Progenitor cell of endocrine pancreas (in vitro differentiated cells): ENCODE measurements at places on chromosomes 6 and 20.

DNA sequence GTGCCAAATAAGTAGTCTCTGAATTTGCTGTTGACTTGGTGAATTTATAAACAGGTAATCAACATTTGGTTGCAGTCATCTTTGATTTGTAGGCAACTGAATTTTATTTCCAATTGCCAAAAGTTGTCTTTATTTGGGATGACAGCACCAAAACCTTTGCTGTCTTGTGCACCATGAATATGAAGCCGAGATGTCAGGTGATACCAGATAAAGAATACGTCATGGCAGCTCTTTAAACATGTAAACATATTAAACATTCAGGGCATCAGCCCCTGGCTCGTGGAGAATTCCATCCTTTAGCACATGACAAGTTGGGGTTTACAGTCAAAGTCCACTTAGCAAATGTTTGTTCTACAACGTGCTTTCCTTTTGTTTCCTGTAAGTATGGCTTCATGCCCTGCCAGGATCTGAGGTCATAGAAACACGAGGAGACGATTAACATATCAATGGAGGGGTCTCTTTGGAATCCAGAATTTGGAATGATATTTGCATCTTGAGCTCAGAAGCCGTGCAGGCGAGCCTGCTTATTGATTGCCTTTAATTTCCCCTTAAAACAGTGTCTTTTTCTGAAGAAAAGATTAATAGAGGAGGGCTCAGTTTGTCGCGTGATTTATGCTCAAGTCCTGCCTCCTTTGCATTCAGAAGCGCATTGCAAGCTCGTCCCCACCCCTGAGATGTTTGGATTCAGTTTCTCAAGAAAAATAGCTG lies 170.2 kb upstream of the ZNF217 start:
- no peak for DNase-seq

GRCh38 chr20:45920462-45921336 lies 8.7 kb upstream of the PLTP start:
- no peak for DNase-seq

- no peak for DNase-seq
These were observed 4.4 kb downstream of the AMD1 start for GRCh38 chr6:110878751-110879522.

GRCh38 chr6:2021713-2022125 lies 223.7 kb downstream of the GMDS start:
- DNase-seq, result no peak

DNA sequence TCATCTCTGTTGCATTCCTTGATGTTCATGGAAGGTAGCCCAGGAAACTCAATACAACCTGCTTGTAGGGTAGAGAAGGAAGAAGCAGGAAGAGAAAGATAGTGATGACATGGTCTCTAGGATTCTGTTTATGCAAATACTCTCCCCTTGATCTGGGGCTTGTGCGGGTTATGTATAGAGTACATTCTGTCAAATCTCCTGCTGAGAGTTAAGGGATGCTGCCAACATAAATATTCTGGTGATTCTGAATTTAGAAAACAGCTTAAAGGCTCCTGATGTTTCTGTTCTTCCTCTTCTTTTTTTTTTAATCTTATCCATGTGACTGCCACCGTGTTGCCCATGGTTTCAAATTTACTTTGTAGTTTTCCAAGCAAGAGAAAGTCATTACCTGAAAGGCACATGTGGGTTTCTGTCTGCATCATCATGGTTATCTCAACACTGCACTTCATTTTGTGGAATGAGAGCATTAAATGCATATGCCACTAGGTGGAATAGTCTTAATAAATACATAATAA lies 150.6 kb downstream of the RPS12 start:
- no peak for DNase-seq

DNA sequence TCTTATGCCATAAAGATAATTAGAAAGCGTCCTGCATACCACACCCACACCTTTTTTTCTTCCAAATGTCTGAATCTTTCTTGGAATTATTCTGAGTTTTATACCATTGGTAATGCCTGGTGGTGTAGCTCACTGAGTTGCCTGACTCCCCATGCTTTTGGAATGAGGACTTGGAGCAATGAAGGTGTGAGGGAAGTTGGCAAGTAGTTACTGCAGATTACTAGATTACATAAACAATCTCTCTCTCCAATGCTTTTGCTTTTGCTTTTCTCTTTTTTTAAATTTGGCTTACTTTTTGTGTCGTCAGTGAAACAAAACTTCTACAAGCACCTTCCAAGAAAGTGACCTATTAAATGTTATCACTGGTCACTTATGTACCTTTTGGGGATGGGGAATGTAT lies 406.1 kb upstream of the SOX4 start:
- DNase-seq, result no peak

DNA sequence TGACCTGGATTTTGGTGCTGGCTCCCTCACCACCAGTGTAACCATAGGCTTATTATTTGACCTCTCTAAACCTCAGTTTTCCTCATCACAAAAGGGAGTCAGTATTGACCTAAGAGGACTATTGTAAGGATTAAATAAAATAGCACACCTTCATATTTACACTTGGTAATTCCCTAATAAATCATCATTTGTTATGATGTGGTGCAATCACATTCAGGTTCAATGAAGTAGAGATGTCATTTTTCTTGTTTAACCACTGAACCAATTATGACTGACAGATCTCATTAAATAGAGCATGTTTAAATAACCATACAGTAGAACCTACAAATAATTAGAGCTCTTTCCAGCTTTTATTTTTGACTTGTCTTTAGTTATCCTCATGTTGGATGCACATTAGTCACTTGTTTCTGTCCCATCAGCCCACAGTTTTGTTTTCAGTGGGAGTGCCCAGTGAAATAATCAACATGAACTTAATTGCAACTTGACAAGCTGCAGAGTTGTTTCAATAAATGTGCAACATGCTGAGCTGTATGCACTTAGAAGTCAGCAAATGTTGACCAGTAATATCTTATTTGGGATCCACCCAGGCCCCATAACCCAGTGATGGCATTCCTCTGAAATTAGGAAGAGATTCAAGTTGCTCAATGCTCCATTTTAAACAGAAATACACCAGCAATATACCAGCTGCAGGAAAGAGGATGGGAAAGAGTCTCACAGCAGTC lies 451.7 kb upstream of the MARCKS start:
- no peak for DNase-seq

- DNase-seq, result peak; percentile 47
These were observed 8.8 kb upstream of the NKX2-2 start for GRCh38 chr20:21522481-21523280.

- no peak for DNase-seq
These were observed 36.7 kb downstream of the FGD2 start for GRCh38 chr6:37042150-37042549.

GRCh38 chr20:18811904-18812303 lies 1.7 kb upstream of the SCP2D1 start:
- no peak for DNase-seq

GRCh38 chr6:72206606-72207005 lies 320.3 kb downstream of the RIMS1 start:
- no peak for DNase-seq

GRCh38 chr6:82072121-82072521 lies 175.4 kb downstream of the IBTK start:
- no peak for DNase-seq

- DNase-seq, result no peak
These were observed 269.6 kb downstream of the CLIC5 start for GRCh38 chr6:45746046-45746445.

DNA sequence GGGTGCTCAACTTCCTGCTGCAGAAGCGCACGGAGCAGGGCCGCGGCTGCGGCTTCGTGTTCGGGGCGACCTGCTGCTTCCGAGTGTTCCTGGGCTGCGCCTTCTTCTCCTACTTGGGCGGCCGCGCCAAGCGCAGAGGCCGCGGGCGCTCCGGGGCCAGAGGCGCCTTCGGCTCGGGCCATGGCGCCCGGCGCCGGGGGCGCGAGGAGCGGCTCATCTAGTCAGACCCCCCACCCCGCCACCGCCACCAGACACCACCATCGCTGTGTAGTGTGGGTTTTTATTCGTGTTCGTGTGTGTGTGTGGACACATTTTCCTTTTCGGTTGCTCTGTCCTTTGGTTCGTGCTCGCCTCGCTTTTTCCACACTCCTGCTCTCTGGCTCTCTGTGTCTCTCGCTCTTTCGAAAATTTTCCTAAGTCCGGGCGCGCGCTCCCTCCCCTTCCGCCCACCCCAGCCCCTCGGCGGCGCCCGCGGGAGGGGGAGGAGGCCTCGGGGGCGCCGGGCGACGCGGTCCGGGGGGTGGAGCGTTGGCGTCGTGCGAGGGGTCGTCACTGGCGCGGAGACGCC lies 38.1 kb downstream of the GNAS start:
- peak; percentile 80 for DNase-seq

DNA sequence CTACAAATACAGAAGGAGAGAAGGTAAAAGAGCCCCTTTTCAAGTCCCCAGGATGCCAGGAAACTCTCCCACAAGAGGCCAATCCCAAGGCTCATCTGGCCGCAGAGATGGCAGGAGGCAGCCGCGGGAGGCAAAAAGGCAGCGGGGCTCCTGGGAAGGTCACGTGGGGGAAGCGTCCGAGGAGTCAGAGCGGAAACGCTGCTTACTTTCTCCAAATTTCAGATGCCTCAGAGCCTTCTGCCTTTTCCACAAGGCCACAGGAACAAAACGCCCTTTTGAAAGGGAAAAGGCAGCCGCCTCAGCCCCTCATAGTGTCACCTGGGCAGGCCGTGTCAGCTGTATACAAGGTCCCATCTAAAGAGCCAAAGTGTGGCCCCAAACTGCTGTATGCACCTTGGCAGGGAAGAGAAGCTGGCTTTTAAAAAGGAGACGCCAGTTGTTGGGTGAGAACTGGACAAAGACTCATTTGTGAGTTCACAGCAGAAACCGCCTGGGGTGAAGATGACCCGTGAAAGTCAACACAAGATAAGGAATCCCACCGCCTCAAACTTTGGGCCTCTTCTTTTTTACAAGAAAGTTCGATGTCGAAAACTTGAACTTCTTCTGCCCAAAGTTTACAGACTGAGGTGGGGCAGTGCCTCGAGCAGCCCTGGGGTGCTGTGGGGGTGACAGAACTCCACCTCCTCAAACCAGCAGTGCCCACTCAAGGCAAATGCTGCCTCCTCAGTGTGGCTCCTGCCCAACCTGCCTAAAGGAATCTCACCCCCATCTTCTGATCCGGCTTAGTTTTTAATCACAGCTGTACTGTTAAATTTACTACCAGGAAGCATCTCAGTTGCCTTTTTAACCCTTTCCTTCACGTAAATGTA lies 45.4 kb downstream of the EZR start:
- no peak for DNase-seq

GRCh38 chr6:143579703-143580102 lies 68.2 kb upstream of the FUCA2 start:
- DNase-seq, result no peak

GRCh38 chr6:82712826-82713225 lies 349.2 kb downstream of the TPBG start:
- no peak for DNase-seq

- no peak for DNase-seq
These were observed 34.0 kb downstream of the VEGFA start for GRCh38 chr6:43803783-43804549.

DNA sequence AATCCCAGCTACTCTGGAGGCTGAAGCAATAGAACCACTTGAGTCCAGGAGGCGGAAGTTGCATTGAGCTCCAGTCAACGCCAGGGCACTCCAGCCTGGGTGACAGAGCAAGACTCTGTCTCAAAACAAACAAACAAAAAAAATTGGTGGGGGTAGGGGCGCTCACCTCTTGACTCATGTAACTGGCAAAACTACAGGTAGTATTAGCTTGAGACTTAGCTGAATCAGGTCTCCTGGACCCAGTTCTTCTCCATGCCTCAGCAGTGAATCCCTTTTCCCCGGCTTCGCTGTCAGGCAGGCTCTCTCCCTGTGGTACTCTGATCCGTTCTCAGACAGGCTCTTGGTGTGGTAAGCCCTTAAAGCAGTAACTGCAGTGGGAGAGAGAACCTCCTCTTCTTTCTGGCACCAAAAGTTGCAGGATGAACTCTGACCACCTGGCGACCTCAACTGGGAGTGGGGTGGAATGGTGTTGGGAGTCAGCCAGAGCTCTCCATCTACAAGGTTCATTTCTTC lies 12.9 kb downstream of the SLC9A8 start:
- DNase-seq, result no peak

- DNase-seq, result no peak
These were observed 644 bp downstream of the OARD1 start for GRCh38 chr6:41071501-41071922.

DNA sequence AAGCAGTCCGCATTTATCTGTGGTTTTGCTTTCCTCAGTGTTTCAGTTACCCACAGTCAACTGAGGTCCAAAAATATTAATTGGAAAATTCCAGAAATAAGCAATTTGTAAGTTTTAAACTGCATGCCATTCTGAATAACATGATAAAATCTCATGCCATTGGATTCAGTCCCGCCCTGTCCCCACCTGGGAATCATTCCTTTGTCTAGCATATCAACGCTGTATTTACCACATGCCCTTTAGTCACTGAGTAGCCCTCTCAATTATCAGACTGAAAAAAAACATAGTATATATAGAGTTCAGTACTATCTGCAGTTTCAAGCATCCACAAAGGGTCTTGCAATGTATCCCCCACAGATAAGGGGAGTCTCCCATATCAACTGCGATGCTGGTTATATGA lies 17.1 kb downstream of the RANBP9 start:
- DNase-seq, result no peak

GRCh38 chr6:73739096-73739495 lies 43.1 kb downstream of the CD109 start:
- no peak for DNase-seq

DNA sequence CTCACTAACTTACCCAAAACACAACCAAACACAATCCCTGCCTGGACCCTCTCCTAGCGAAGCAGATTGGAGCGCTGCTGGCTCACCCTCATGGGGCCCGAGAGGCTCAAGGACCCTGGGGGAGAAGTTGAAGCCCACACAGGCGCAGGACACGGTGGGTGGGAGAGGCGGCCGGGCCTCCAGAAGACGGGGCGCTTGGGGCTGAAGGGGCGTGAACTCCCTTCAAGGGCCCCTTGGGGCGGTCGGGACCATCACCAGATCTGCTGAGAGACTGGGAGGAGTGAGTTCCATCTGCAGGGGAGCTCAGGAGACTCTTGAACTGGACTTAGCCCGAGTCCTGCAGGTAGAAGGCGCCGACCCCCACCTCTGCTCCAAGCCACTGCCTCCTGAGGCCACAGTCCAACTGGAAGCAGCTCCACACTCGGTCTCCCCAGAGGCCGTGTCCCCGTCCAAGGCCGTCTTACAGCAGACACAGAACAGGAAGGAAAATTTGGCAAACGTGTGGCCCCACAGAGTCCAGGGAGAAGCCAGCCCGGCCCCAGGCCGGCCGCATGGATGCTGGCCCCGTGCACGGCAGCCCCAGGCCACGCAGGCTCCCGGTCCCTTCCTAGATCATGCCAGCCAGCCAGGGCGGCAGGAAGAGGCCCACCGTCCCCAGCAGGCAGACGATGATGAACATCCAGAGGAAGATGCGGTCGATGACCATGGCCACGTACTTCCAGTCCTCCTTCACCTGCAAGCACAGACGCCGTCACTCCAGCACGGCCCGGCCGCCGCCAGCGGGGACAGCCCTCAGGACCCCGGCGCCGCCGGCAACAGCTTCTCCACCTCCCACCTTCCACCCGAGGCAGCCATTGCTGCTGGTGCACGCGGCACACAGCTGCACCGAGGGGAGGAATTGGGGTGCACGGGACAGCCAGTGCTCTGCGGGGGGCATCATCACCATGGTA lies 14.7 kb downstream of the CHRNA4 start:
- no peak for DNase-seq
